ENCODE measurements at places on chromosomes 11 and 22. TPM values are rescaled to one million over a fixed set of nuclear protein-coding genes. Genes with fewer than 3 reads are reported as not detected.

The THY1 gene
- 184 TPM for total RNA-seq

The GSTT2 gene
- total RNA-seq = 0.24 TPM

The TEX54 gene
- total RNA-seq = 1.2 TPM

The RIBC2 gene
- total RNA-seq = 3.3 TPM

The MYO18B gene
- 0.46 TPM for total RNA-seq

The KCNJ5 gene
- 0.11 TPM for total RNA-seq

The OR10A4 gene
- not detected for total RNA-seq

The NRXN2 gene
- 4.8 TPM for total RNA-seq

The CCDC157 gene
- total RNA-seq = 4.8 TPM

The BARX2 gene
- not detected for total RNA-seq

The PDE2A gene
- total RNA-seq = 3.4 TPM

The MS4A1 gene
- total RNA-seq = not detected

The PPP6R2 gene
- 42.6 TPM for total RNA-seq

The OR5D18 gene
- not detected for total RNA-seq

The SPI1 gene
- total RNA-seq = not detected

The MPZL3 gene
- 2.1 TPM for total RNA-seq

The DRD4 gene
- total RNA-seq = 6.2 TPM

The CLP1 gene
- 35.5 TPM for total RNA-seq

The KRTAP5-1 gene
- not detected for total RNA-seq

The MPZL2 gene
- total RNA-seq = 0.55 TPM

The TRIM49 gene
- total RNA-seq = not detected

The ACRV1 gene
- not detected for total RNA-seq

The CDC42BPG gene
- 24.9 TPM for total RNA-seq

The GLB1L2 gene
- total RNA-seq = 2.4 TPM

The SCUBE2 gene
- 1.6 TPM for total RNA-seq

The SYT9 gene
- 0.63 TPM for total RNA-seq

The VSIG10L2 gene
- not detected for total RNA-seq

The OR5W2 gene
- total RNA-seq = not detected

The SMIM35 gene
- total RNA-seq = not detected
